Dermis blood vessel endothelial cell (primary cell): ENCODE measurements at places on chromosomes 13 and 19. TPM values are rescaled to one million over a fixed set of nuclear protein-coding genes. Genes with fewer than 3 reads are reported as not detected.

The TNFSF13B gene
- total RNA-seq = 0.34 and 0.70 TPM in 2 replicates

GRCh38 chr13:80447747-80448146, 106.8 kb upstream of the SPRY2 start:
- DNase-seq = no peak

The DOCK6 gene
- 95.3 and 184 TPM in 2 replicates for total RNA-seq

DNA sequence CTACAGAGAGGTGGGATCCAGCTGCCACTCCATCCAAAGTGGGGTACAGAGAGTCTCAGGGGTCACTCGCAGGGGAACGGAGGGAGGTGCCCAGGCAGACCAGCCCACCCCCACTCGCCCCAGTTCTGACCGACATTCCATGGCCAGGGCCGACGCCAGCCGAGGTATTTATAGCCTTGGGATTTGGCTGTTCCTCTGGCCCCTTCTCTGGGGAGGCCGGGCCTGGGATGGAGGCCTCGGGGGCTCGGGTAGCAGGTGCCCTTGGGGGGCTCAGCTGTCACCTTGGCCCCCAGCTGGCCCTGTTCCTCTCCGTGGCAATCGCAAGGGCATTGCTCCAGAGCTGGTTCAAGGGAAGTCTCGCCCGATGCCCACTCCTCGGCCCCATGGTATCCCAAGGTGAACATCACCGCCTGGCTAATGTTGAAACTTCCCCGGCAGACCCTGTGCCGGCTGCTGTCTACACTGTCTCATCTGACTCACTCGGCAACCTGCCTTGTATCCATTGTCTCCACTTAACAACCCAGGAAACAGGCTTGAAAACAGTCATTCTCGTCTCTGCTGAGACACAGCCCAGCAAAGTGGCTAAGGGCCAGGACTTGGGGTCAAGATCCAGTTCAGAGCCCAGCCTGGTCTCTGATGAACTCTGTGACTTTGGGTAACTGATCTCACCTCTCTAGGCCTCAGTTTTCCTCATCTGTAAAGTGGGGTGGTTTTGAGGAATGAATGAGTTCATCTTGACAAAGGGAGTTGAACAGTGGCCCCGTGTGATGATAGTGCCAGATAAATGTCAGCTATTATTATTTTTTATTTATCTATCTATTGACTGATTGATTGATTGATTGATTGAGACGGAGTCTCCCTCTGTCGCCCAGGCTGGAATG, 9.7 kb downstream of the PRKACA start:
- peak; percentile 91 for DNase-seq

The ZNF681 gene
- total RNA-seq = 1.4 and 2.8 TPM in 2 replicates

DNA sequence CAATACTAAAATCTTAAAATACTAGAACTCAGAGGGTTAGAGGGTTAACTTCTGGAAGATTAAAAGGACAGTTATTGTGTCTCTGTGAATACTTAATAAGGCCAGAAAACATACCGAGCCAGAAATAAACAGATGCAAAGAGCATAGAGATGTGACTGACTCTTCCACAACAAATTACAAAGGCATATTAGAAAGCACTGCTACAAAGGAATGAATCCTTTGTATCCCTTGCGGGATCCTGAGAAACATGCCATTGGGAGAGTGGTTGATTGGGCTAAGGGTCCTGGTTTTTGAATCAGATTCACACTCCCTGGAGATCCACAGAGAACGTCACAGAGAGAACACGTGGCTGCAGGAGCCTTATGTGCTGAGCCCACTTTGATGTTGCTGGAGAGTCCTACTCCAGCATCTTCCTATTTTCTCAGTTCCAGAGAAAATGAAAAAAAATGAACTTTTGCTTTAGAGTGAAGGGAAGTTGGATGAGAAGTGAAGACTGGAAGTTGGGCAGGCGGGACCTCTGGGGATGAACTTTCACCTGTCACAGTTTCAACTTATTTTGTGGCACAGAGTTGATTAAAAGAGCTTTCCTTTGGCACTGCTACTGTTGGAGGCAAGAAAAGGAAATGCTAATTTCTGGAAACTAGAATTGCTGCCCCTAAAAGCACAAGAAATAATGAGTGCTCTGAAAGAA, 309.9 kb downstream of the DCT start:
- no peak for DNase-seq

The VSIG10L gene
- total RNA-seq = 0.09 and 0.17 TPM in 2 replicates

- no peak for DNase-seq
These were observed at the start of gene MIA for GRCh38 chr19:40774916-40775631. Gene MIA, plus strand, starts transcription at chr19:40775521. Its CDS starts 22 bp downstream, at chr19:40775543.

- no peak for DNase-seq
These were observed 9.9 kb upstream of the POP4 start for GRCh38 chr19:29596080-29596727.

DNA sequence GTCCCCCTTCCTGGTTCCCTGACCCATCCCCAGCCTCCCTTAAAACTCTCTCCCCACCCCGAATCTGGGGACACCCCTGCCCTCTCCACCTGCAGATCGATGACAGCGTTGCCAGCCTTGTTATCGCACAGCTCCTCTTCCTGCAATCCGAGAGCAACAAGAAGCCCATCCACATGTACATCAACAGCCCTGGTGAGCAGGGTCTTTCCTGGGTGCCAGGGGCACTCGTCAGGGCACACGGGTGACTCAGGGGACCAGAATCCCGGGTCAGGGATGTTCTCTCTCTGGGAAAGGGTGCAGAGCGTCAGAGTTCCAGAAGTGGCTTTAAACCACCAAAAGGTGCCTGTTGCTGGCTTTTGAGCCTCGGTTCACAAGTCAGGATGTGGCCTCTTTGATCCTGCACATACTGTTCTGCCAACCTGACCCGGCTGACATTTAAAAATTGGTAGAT, 1.0 kb downstream of the CLPP start:
- DNase-seq = no peak

DNA sequence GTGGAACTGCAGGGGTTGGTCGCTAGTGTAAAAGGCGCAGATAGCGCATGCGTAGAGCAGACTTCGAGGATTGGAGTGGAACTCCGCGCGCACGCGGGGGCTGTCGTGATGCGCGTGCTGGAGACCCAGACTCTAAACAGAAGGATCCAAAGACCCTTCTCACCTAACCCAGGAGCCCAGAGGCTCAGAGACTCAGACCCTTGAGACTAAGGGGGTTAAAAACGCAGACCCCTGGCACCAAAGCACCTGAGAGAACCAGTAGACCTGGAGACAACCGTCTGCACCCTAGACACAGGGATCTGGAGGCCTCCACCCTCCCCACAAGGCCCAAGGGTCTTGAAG, 567 bp upstream of the CTU1 start:
- DNase-seq = no peak

- DNase-seq = no peak
These were observed 698.7 kb upstream of the ARGLU1 start for GRCh38 chr13:107266657-107267056.

GRCh38 chr13:93227878-93228642, 1.5 kb downstream of the GPC6 start:
- DNase-seq = no peak

GRCh38 chr13:88623150-88623549, 952.0 kb downstream of the SLITRK5 start:
- DNase-seq = no peak

- peak; percentile 71 for DNase-seq
These were observed 2.3 kb downstream of the DHRS12 start for GRCh38 chr13:51801631-51802099.

- DNase-seq = no peak
These were observed 281.2 kb downstream of the FOXO1 start for GRCh38 chr13:40384976-40385857.

The IL4I1 gene
- total RNA-seq = 2.1 and 3.6 TPM in 2 replicates

DNA sequence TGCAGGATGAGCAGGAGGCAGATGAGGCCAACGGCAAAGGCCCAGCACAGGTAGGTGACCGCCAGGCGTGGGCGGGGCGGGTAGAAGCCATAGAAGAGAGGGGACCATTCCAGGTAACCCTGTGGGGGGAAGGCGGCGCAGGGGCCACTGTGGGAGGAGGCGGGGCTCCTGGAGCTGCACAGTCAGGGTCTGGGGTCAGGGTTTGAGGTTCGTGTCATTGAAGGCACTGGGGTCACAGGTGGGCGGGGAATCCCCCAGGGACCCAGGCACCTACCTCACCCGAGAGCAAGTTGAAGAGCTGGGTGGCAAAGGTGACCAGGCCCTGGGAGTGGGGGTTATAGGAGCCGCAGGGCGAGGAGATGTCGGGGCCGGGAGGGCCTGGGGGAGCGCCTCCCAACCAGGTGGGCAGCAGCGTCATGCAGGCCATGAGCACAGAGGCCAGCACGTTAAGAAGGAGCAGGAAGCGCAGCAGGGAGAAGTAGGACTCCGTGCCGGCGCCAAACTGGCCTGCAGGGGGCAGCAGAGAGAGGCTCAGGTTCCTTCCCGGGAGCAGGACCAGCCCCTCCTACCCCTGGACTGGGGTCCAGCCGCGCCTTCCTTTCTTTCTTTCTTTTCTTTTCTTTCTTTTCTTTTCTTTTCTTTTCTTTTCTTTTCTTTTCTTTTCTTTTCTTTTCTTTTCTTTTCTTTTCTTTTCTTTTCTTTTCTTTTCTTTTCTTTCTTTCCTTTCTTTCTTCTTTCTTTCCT, 4.6 kb downstream of the TMC4 start:
- DNase-seq = peak; percentile 92

The ATP8B3 gene
- 0.85 and 1.2 TPM in 2 replicates for total RNA-seq

- peak; percentile 53 for DNase-seq
These were observed 24.0 kb downstream of the ZNF564 start for GRCh38 chr19:12527034-12527836.

The RAB20 gene
- total RNA-seq = 1.3 and 1.5 TPM in 2 replicates

The CDC16 gene
- total RNA-seq = 46.5 and 62.8 TPM in 2 replicates

DNA sequence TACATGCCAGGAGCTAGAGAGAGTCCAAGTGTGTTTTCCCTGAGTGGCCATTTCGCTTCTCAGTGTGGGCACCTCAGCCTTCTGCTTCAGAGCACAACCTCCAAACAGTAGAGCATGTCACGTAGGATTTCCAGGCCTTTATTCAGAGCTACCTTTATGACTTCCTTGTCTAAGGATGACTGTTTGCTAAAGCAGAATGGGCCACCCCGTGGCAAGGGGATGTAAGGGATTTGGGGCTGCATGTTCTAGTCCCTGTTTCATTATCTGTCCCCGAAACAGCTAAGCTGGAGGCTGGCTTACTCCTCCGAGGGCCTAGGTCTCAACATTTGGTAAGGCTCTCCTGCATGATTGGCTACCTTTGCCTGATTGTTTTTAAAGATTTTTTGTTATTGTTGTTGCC, 6.0 kb downstream of the RNASEH2B start:
- no peak for DNase-seq

The ZNF284 gene
- 2.4 and 3.4 TPM in 2 replicates for total RNA-seq

The ZNF625 gene
- total RNA-seq = 11.5 and 15.1 TPM in 2 replicates

- peak; percentile 66 for DNase-seq
These were observed 32.3 kb upstream of the MATK start for GRCh38 chr19:3818466-3818865.

GRCh38 chr19:45958769-45959516, 14.7 kb downstream of the NOVA2 start:
- peak; percentile 60 for DNase-seq

DNA sequence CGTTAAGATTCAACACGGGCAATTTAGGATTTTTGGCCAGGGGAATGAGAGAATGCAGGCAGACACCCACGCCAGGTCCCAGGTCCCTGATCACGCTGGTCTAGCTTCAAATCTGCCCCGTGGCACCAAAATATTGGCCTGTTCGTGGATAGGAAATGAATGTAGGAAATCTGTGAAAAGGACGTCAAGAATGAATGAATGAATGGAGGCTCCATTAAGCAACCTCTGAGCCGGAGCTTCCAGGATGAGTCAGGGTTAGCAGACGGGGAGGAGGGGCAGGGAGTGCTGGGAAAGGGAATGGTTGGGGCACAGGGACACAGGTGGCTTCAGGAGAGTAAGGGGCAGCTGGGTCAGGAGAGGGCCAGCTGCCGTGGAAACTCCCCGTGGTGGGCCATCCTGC, 4.2 kb downstream of the SULT2B1 start:
- peak; percentile 72 for DNase-seq

The ZNF813 gene
- 4.9 and 5.3 TPM in 2 replicates for total RNA-seq

- DNase-seq = no peak
These were observed 2.6 kb downstream of the RANBP3 start for GRCh38 chr19:5975388-5975728.

DNA sequence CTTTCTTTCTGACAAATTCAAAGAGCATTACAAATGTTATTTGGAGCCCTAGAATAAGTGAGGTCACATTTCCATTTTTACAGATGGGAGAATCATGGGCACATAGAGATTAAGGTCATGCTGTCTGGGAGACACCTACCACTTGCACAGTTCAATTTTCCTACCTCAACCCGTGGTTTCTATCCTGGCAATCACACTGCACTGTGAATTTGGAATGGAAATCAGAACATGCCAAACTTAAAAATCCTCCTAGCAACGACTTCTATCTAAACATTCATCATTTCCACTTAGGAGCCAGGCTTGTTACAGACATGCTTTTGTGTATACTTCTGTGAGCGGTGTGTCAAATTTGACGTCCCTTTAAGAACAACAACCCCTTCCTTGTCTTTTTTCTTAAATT, 251.5 kb downstream of the DNAJC15 start:
- DNase-seq = no peak

GRCh38 chr13:43031881-43032280, 8.5 kb downstream of the DNAJC15 start:
- no peak for DNase-seq

- no peak for DNase-seq
These were observed 112.9 kb upstream of the IRS2 start for GRCh38 chr13:109899316-109899715.

DNA sequence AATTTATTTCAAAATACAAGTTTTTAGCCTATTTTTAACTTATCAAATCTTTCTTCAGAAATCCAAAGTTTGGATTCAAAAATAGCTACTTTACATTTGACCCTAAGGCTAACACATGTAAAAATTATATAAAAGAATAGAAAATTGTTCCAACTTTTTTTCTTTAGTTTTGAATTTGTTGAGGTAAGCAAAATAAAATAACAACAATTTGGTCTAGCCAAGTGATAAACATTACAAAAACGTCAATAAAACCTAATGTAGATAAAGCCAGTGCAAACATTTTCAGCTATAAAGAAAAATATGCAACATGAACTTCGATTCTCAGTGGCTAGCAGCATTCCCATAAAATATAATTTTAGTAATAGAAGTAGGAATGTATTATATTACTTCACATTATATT, 400.3 kb downstream of the PCDH9 start:
- no peak for DNase-seq

The ZGLP1 gene
- total RNA-seq = 0.47 and 1.4 TPM in 2 replicates

The RGCC gene
- total RNA-seq = 79.7 and 174 TPM in 2 replicates

- no peak for DNase-seq
These were observed 53.6 kb upstream of the C1QTNF9B start for GRCh38 chr13:23950736-23951510.

DNA sequence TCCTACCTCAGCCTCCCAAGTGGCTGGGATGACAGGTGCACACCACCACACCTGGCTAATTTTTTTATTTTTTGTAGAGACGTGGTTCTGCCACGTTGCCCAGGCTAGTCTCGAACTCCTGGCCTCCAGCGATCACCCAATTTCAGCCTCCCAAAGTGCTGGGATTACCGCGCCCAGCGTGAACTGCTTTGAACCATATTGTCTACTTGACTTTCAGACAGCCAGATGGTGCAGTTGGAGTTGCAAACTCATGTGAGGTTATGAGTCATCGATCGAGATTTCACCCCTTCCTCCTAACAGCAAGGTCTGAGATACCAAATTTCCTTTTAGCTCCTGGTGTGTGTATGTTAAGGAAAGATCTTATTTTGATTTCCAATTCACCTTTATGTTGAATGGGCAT, 2.7 kb downstream of the SLC27A1 start:
- peak; percentile 88 for DNase-seq

DNA sequence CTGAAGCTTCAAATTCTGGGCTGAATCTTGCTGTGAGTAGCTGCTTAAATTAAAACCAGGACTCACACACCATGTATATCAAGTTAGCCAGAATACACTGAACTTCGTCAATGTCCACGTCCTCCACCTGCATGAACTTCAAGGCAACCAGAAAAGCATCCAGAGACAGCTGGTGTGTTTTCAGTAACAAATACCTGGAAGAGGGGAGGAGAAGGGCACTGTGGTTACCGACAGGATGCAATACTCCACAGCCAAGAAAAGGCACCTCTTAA, 20.4 kb downstream of the PROZ start:
- peak; percentile 29 for DNase-seq
